ENCODE measurements at places on chromosomes 3 and 15.

DNA sequence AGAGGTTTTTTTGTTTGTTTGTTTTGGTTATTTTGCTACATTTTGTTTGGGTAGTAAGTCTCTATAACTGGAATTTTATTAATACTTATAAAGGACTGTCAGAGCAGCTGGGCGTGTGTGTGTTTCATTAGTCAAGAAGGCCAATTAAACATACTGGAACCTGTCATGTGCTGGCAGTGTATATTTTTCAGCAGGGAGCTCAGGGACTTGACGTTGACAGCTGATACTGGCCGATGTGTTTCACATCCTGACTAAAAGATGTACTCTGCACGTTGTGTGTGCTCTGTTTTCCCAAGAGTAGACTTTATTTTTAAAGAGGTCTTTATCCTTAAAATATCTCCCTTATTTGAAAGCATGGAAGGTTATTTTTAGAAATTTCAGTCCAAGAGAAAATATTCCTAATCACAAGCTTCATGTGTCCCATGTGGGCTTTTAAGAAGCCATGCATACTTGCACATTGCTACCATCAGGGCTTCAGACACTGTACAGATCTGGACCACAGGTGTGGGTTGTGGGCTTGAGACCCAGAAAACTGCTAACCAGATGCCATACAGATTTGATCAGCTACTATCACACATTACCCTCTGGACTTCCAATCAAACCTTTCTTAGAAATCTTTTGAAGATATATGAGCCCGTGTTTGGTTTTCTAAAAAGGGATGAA, 135.9 kb downstream of the FEZF2 start:
- DNase-seq = no peak

DNA sequence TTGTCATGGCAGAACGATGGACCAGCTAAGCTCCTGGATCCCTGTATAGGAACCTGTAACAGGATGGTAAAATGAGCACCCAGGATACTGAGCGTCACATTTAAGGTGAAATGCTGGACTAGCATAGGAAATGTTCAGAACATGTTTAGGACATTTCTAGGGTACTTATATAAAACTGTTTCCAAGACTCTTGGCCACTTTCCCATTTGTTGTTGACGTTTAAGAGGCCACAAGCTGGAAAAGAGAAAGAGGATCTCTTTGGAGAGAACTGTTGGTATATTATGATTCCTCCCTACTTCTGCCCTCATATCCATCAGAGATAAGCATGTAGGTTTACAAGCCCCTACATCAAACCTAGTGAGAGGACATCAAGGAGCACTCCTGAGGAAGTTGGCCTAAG, 57.5 kb downstream of the SCN11A start:
- DNase-seq = no peak

GRCh38 chr15:60390871-60391501, 6.8 kb downstream of the ANXA2 start:
- DNase-seq = no peak

DNA sequence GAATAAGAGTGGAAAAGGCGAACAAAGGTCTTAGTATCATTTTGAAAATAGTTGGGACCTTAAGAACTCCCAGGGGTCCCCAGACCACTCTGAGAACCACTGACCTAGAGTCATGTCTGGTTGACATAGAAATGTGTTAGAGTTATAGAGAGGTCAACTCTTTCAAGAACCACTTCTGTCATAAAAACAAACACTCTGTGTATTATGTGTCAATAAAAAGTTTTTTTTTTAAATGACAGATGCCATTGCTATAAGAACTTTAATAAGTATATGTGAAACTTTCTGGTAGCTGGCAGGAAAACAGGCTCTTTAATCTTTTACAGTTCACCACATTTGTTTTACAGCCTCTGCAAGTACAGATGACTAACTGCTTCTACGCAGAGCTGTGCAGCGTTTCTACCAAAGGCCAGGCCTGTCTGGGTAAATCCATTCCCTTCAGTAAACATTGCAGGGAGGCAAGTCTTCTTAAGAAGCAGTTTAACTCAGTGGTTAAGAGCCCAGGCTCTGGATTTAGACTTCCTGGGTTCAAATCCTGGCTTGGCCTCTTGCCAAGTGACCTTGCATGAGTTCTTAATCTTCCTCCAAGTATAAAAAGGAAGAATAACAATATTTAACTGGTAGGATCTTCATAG, 56.6 kb downstream of the RFTN1 start:
- no peak for DNase-seq

DNA sequence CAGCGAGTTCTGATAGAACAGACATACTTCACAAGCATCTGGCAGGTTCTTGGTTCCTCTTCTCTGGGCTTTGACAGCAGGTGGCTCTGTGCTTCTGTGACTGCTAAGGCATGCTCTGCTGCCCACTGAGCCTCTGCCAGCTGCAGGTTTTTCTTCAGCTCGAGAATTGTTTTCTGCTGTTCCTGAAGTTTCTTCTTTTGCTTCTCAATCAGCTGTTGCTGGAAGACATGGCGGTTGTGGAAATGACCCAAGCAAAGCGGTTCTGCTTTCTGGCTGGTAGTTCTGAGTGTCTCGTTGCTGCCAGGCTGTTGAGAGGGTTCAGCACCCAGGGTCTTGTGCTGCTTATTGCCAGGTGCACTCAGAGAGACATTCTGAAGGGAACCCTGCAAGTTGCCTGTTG, 50.8 kb downstream of the CCDC191 start:
- DNase-seq = no peak

DNA sequence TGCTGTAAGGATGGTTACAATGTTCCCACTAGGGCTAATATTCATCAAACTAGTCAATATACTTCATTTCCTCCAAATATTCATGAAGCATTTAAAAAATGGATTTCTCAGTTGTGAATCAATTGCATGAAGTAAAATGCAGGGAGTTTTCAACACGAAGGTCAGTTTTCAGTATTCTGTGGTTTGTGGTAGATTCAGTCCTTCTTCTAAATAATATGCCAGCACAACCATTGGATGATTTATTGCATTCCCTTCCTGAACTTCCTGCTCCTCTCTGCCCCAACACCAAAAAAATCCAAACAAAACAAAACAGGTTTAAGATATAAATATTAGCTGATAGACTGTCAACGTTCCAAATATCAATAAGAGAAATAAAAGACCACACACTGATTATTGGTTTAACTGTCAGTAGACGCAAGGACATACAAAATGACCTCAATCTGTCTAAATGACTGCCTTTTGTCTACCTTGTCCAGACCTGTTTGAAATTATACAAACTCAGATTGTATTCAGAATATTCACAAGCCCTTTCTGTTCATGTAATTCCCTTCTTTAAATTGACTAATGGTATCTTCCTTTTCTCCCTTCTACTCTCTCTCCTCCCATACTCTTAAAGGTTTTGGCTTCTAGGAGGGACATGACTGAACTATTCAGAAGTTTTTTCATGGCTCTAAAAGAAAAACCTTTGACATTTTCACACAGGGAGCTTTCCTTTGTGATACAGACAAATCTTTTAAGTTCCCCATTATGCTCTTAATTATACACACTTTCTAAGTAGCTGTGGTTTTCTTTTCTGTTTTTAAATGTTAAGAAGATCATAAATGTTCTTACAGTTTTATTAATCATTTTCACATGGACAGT, 92.6 kb upstream of the STT3B start:
- no peak for DNase-seq

GRCh38 chr3:158095111-158095813, 11.0 kb downstream of the SHOX2 start:
- no peak for DNase-seq

DNA sequence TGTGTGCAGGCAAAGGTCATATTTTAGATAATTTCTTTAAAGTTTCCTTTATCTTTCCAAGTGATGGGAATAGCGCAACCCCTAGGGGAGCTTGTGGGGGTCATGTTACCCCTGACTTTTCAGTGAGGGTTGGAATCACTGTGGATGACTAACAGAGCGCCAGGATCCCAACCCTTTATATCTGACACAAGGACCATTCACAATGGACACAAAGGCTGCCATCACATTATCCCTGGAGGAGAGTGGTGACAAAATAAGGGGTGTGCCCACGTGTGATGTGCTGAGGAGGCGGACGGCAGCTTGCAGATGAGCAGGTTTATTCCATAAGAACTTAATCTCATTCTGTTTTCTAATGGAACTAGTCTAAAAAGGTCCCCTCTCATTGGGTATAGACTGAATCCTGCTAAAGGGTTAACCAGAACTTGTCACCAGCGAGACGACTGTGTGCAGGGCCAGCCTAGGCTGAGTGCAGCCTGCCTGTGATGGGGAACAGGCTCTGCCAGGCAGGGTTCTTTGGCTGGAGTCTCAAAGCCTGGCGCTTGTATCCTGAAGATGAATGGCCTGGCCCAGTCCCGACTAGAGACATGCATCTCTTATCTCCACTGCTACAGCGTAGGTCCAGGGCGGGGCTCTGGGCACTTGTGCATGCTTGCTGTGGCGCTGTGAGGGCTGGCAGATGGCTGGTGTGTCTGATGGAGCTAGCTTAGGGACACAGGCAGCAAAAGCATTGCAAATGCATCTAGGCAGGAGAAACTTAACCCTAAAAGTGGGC, 50.2 kb downstream of the CHDH start:
- no peak for DNase-seq
